ENCODE measurements at places on chromosomes 4 and X.

DNA sequence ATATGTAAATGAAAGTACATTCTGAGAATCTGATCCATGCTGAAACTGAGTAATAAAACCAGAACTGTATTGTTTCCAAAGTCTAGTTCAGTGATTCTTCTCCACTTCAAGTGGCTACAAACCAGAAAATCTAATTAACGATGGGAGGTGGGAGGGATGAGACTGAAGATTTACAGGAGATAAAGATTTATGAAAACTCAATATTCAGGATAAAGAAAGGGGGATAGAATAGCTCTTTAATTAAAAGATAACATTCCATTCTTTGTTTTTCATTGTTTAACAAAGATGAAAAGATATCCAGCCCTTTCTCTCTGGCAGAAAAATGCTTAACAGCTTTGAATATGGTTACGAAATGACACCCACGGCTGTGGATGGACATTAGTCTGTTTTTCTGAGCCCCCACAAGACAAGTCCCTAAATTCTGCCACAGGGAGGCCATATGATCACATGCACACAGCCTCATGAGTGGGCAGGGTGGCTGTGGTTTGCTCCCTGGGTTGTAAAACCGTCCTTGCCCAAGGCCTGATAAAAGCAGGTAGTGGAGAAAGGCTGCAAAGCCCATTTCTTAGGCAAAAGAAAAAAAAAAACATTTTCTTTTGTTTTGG is 36.4 kb downstream of the TMEM150C start:
- DNase-seq, result no peak

- no peak for DNase-seq
Observed at GRCh38 chr4:10441512-10441911, 15.7 kb downstream of the ZNF518B start.

DNA sequence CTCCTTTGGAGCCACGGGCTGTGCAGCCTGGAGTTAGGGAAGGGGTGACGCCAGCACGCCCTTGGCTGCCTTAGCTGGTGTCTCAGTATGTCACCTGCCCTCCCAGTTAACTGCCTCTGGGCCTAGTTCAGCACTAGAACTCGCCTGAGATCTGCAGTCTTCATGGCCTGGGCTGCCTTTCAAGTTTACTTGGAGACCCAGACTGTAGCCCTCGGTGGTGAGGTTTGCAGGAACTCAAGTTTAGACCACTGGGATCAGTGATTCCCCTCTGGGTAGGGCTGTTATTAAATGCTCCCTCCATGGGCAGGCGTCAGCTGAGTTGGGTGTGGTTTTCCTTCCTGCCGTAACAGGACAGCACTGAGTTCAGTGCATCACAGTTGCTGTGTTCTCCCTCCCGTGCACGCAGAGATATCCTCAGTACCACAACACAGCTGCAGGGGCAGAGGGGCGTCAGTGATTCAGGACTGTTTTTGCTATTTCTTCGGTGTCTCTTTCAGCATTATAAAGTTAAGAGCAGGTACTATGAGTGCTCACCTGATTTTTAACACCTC is 30.5 kb downstream of the PLAC8 start:
- peak; percentile 65 for DNase-seq

DNA sequence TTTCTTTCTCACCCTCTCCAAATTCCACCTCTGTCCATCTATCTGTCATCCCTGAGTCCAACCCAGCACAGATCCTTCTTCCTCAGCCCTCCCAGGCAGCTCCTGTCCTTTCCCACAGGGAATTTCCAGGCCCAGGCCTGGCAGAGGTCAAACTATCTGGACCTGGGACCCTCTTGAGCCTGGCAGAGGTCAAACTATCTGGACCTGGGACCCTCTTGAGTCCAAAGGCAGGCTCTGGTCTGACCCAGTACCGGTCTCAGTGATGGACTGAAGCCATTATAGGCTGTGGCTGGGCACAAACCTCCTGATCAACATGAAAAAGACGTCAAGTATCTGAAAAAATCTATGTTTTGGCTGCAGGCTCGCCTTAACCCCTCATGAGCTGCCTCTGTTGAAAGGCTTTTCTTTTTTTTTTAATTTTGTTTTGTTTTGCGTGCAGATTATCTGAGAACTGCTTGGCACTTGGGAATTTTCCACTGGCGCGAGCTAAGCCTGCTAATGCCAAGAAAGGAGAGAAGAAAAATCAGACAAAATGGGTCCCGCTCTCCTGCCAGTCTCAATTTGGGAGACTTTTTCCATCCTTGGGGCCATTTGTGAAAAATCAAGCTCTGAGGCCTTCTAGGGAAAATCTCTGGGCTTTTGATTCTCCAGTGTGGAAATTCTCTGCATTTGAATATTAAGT is 31.2 kb downstream of the MSX1 start:
- no peak for DNase-seq

GRCh38 chrX:30863974-30864373 is 25.1 kb downstream of the TAB3 start:
- no peak for DNase-seq

DNA sequence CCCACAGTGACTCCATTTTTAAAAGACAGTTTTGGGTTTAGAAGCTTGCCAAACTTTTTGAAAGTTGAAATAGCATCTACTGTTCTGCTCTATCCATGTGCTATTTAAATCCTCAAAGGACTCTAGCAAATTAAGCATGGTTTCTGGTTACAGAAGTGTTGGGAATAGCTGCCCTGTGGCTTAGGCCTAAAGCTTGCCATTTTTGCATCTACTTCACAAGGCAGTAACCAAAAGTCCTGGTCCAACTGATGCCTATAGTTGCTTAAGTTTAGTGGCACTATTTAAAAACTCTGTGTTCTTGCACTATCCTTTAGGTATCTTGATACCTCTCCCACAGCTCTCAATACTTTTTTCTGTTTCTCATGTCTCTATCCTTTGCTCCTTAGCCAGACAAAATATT is 251.0 kb upstream of the GPC4 start:
- DNase-seq, result no peak

GRCh38 chr4:81839347-81840042 is 367.8 kb upstream of the RASGEF1B start:
- no peak for DNase-seq

GRCh38 chr4:70902577-70903290 is 565 bp downstream of the MOB1B start:
- DNase-seq, result no peak

- DNase-seq, result no peak
Observed at GRCh38 chr4:114173968-114174367, 194.5 kb upstream of the ARSJ start.

DNA sequence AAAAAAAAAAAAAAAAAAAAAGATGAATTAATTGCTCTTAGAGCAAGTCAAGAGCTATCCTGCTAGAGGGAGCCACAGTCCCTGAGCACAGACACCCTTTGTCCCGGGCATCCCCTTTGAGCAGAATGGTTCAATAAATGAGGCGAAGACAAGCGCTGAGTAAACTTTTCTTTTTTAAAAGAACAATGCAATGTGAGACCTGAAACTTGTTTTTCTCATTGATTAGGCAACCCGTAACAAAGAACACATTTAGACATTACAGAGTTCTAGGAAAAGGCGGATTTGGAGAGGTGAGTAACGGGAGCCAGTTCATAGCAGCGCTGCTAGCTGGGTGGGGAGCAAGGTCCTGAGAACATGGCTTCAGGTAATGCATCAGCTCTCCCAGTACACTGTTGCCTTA is 46.1 kb downstream of the GRK4 start:
- DNase-seq, result no peak

GRCh38 chr4:189029976-189030504 is 890.8 kb downstream of the TRIML1 start:
- DNase-seq, result no peak

GRCh38 chrX:83529950-83530349 is 21.9 kb downstream of the POU3F4 start:
- no peak for DNase-seq

GRCh38 chr4:144649646-144650045 is 3.7 kb downstream of the HHIP start:
- DNase-seq, result no peak

DNA sequence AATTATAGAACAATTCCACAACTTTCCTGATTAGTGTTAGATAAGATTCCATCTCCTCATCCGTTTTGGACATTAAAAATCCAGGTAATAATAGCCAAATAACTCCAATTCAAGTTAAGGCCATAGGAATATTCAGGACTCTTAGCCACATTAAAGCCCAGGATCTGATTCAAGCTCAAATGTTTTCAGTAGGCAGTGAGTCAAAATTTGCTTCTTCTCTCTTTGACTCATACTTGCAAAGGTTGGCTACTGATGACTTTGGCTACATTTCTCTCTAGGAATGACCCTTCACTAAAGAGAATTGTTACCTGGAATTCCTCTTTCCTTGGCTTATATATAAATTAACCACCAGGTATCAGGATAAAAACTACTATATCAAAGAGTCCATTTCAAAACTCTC is 354.9 kb upstream of the HS3ST1 start:
- no peak for DNase-seq

- no peak for DNase-seq
Observed at GRCh38 chrX:16240231-16240905, 73.1 kb downstream of the MAGEB17 start.

DNA sequence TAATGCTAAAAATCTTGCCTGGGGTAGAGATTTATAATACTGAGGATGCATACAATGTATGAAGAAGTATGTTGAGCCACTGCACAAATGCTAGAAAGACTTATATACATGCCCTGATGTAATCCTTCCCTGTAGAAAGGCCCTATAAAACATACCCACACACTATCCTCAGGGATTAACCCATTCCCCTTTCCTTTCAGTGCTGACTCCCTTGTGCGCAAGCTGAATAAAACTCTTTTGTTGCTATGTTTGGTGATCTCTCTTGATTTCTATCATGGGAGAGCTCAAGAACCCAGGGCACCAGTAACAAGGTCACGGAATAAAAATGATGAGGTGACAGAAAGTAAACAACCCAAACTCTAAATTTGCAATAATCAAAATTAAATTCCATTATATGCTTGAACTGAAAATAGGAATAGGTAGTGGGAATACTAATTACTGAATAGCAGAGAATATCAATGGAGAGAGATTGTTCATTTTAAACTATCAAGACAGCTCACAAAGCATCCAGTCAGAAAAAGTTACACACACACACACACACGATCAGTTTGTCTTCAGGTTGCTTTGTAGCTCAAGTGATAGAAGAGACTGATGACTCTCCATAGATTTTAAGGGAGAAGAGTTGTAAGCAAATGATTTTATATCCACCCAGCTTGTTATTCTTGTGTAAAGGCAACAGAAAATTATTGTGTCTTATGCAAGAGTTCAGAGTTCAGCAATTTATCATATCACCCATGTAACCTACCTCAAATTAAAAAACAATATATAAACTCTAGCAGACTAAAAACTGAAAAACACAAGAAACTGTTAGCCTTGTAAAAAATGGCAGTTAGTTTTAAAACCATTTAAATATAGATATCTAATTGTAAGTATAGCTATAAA is 14.8 kb downstream of the TIGD2 start:
- no peak for DNase-seq

GRCh38 chr4:53098681-53099121 is 236.6 kb downstream of the RASL11B start:
- DNase-seq, result no peak

GRCh38 chr4:17168571-17168970 is 270.1 kb upstream of the LDB2 start:
- no peak for DNase-seq

- DNase-seq, result no peak
Observed at GRCh38 chr4:139247241-139247640, 32.8 kb downstream of the MGARP start.

GRCh38 chr4:168637872-168638756 is 141.3 kb downstream of the PALLD start:
- no peak for DNase-seq

- DNase-seq, result no peak
Observed at GRCh38 chr4:3802571-3803474, 36.6 kb downstream of the ADRA2C start.

- DNase-seq, result no peak
Observed at GRCh38 chr4:41478518-41478917, 59.4 kb upstream of the LIMCH1 start.

DNA sequence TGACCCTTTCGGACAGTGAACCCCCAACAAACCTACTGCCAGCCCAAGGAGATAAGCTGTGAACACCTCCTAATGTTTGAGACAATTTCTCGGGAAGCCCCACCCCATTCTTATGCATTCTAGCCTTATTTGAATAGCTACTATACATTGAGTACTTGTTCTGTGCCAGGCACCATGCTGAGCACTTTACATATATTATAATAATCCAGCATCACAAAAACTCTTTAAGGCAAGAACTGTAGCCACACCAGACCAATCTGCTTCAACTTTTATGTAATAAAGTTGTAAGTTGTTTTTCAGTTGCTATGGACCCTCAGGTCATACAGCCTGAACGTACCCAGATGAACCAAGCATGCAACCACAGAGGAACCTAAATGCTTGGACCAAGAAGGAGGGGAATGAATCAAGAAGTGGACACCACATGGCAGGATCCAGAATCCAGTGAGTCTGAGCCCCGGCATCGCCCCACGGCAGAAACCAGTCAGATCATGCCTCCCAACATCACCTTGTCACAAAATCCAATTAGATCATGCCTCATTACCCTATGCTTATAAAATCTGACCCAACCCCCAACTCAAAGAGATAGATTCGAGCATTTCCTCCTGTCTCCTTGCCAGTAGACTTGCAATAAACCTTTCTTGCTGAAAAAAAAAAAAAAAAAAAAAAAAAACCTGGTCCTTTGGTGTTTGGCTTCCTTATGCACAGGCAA is 225.0 kb downstream of the QDPR start:
- no peak for DNase-seq

DNA sequence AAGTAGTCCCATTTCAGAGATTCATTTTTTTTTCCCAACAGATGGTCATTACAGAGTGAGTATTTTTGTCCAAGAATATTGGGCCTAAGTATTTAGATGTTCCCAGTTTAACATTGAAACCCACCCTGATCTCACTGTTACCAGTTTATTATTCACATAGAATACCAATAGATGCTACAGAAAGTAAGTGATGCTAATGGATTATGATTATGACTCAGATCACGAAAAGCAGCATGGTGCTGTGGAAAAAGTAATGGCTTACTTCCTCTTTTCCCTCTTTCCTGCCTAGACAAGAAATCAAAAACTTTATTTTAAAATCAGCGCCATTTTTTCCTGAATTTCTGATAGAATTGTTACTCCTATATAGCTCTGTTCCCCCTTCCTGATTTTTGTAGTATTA is 51.9 kb downstream of the GSPT2 start:
- no peak for DNase-seq

DNA sequence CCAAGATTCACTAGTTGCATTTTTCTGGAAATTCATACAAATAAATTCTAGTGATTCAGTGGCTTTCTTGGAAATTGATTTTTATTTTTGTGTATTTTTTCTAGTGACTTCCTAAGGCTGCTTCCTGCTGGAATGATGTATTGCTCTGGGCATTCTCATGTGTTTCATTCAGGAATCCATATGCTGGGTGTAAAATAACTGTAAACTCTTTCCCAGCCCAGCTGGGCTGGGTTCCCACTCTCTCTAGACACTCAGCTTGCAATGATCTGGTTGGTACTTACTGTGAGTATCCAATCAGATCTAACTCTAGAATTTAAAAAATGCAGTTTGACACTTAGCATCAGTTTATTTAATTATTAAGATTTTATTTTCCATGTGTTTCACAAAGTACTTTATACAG is 882.2 kb downstream of the STIM2 start:
- DNase-seq, result no peak

GRCh38 chr4:81378386-81378785 is 93.3 kb downstream of the RASGEF1B start:
- no peak for DNase-seq

- no peak for DNase-seq
Observed at GRCh38 chr4:22969287-22969896, 276.7 kb downstream of the GBA3 start.

GRCh38 chrX:15165832-15166231 is 104.1 kb downstream of the ASB9 start:
- DNase-seq, result no peak

GRCh38 chr4:127400731-127401346 is 231.9 kb upstream of the INTU start:
- DNase-seq, result no peak
